Activated CD4-positive, alpha-beta T cell treated with anti-CD3 and anti-CD28 coated beads, Interleukin-2, amount 10 ng/mL, durations not matched to agents 7 days and 5 days (primary cell): ENCODE measurements at places on chromosomes 12 and 14. TPM values are rescaled to one million over a fixed set of nuclear protein-coding genes. Genes with fewer than 3 reads are reported as not detected.

GRCh38 chr14:59055439-59056045, 132.9 kb upstream of the DAAM1 start:
- peak; percentile 51 for DNase-seq

AQP6 gene
- total RNA-seq: not detected

CFAP54 gene
- 0.23 TPM for total RNA-seq

SLC2A3 gene
- total RNA-seq: 230 TPM

GRCh38 chr14:89418452-89418851, 1.4 kb upstream of the FOXN3 start:
- peak; percentile 24 for DNase-seq

DNA sequence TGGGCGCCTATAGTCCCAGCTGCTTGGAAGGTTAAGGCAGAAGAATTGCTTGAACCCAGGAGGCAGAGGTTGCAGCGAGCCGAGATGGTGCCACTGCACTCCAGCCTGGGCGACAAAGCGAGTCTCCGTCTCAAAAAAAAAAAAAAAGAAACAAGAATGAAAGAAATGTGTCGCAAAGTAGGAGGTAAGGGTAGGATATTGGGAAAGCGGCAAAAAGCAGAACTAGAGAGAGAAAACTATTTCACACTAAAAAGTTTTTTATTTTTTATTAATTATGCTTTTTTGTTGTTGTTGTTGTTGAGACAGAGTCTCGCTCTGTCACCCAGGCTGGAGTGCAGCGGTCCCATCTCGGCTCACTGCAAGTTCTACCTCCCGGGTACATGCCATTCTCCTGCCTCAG, 17.7 kb downstream of the SBNO1 start:
- DNase-seq: no peak

DNA sequence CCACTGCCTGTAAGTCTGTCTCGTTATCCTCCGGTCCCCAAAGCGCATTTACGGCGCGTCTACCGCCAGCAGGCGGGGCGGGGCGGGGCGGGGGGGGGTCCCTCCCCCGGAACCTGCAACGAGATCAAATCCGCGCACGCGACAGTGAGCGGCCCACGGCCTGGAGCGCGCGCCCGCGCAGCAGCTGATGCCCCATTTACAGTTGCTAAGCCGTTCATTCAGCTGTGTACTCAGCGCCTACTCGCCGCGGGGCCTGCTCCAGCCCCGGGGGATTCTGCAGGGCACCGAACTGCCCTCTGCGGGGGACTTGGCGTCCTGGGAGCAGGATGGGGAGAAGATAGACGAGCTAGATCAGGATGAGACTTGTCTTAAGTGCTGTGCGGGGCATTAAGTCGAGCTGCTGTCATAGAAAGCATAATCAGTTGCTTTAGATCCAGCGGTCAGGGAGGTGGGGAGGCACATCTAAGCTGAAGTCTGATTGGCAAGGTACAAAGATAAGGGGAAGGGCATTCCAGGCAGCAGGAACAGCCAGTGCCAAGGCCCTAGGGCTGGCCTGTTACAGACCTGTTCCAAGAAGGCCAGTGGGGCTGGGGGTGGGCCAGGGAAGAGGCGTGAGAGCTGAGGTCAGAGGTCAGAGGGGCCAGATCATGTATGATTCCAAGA, 1.4 kb upstream of the CCDC85C start:
- peak; percentile 84 for DNase-seq

GRCh38 chr14:68577802-68578541, 214.9 kb downstream of the ZFP36L1 start:
- no peak for DNase-seq

- no peak for DNase-seq
Measured at GRCh38 chr12:29667011-29667410, 116.7 kb downstream of the TMTC1 start.

- no peak for DNase-seq
Measured at GRCh38 chr12:104049278-104049902, 597 bp downstream of the GLT8D2 start.

- no peak for DNase-seq
Measured at GRCh38 chr12:19031032-19031431, 98.5 kb upstream of the PLEKHA5 start.

PRR4 gene
- total RNA-seq: 2.5 TPM

DNA sequence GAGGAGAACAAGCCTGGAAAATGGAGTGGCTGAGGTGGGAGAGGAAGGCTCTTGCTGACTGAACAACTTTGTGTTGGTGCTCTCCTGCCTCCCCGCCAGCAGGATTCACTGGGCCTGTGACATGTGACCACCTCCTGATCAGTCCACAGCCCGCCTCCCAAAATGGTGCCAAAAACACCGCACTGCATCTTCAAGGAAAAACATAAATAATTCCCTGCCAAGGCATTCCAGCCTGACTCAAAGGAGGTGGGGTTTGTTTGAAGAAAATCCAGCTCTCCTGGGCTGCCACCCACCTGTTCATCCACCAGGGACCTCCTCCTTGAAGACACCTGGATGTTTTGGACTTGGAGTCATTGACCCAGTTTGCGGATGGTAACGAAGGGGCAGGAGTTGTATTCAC, 83.8 kb upstream of the PIWIL1 start:
- DNase-seq: no peak

- no peak for DNase-seq
Measured at GRCh38 chr14:83885837-83886293, 1644.1 kb upstream of the FLRT2 start.

DNA sequence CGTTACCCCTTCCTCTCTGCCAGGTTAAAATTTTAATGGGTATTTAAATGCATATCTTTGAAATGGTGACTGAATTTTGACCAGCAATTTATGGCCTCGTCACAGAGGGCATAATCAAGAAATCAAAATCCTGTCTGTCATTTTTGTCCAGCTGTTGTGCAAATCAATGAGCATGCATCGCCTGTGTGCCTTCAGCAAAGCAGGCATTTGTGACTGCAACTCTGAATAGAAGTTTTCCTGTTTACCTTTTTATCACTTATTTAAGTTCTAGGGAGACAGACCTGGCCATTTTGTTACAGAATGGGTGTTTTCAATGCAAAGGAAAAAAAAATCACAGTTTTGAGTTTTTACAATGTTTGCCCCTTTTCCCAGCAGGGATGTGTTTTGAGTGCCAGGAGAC, 107.4 kb downstream of the PPM1A start:
- no peak for DNase-seq

DNA sequence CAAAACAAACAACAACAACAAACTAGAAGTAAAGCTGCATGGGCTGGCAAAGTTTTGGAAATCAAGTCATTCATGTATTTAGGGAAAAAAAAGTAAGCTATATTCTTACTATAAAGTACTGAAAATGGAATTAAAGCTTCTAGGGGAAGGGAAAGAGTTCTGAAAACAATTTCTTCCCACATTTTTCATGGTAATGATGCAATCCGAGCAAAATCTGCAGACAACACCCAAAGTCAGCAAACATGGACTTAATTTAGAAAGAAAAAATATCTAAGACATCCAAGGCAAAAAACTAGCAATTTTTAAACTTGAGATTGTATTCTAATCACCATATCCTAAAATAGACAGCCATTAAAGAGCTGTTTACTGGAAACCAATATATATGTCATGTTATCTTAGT, 86.3 kb downstream of the LRP6 start:
- DNase-seq: no peak

CABP1 gene
- total RNA-seq: 0.29 TPM

SPIC gene
- total RNA-seq: not detected

- DNase-seq: no peak
Measured at GRCh38 chr14:102071283-102071998, 15.4 kb downstream of the HSP90AA1 start.

GRCh38 chr14:33412450-33412849, 473.8 kb downstream of the NPAS3 start:
- no peak for DNase-seq

GRCh38 chr12:86727160-86727559, 471.0 kb upstream of the MGAT4C start:
- no peak for DNase-seq

- DNase-seq: no peak
Measured at GRCh38 chr12:117467588-117467987, 106.2 kb upstream of the NOS1 start.

GRCh38 chr12:31504625-31505222, 86.2 kb downstream of the DENND5B start:
- no peak for DNase-seq

DNA sequence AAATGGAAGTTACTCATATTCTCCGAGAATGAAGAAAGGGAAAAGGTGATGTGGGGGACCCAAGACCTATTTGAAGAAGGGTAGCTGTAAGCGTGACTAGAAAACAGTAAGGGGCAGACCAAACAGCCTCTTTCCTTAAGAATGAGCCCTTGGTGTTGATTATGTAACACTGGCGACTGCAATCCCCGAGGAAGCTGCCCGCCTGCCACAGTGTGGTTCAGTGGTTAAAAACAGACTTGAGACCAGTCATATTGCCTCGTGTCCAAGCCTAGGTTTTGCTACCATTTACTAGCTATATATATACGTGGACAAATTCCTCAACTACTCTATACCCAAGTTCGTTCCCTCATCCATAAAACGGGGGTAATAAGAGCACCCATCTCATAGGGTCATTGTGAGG, 49.1 kb downstream of the SSPN start:
- no peak for DNase-seq

GRCh38 chr14:66088656-66089055, 397.5 kb upstream of the CCDC196 start:
- no peak for DNase-seq

- no peak for DNase-seq
Measured at GRCh38 chr14:68834816-68835215, 41.9 kb upstream of the ZFP36L1 start.

GRCh38 chr12:19712041-19712440, 272.7 kb downstream of the AEBP2 start:
- DNase-seq: no peak

DNA sequence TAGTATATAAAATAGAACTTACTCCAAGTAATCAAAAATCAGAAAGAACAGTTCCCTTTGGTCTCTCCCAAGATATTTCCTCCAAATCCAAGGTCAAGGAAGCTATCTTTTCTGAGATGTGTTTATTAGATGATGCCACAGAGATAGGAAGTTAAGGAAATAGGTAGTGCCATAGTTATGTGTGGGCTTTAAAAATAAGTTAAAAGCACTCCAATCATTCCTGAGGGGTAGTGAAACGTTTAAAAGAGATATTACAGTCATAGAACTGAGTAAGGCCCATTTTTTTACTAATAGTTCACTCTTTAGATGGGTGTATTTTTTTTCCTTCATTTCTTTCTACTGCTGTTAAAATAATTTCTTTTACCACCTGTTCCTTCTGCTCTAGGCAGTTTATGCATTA, 1630.9 kb upstream of the SEL1L start:
- no peak for DNase-seq

RFLNA gene
- not detected for total RNA-seq

DNA sequence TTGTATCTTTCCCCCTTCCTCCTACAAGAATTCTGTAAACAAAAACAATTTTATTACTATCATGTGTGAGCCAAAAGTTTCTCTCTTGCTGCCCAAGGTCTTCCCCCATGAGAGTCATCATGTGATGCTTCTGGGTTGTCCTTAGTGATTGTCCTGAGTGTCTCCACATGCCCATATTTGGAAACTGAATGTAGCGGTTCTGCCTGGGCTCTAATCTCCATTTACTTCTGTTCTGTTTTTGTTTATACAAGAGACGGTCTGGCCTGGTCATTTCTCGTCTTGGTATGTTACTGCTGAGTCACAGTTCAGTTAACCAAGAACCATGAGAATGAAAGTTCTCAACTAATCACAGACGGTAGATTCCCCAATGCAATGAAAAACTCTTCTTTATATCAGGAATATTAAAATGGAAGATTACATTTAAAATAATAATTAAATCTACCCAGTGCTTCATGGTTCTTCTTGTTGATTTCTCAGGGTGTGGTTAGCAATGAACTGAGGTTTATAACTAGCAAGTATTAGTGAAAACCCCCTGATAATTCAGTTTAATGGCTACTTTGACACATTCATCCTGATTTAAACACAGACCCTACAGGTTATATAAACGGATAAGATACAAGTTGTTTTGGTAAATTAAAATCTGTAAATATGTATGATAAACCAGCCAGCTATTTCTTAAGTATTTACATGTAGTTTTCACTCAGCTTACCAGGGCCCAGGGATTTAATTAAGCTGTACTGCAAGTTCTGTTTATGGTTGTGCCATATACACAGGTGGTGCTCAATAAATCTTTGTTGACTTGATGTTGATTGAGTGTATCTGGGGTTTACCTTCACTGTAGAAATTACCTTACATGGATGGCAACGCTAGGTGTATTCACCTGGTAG, 81.1 kb downstream of the PELI2 start:
- no peak for DNase-seq

- DNase-seq: no peak
Measured at GRCh38 chr14:69615121-69615495, 3.7 kb downstream of the SUSD6 start.

DNA sequence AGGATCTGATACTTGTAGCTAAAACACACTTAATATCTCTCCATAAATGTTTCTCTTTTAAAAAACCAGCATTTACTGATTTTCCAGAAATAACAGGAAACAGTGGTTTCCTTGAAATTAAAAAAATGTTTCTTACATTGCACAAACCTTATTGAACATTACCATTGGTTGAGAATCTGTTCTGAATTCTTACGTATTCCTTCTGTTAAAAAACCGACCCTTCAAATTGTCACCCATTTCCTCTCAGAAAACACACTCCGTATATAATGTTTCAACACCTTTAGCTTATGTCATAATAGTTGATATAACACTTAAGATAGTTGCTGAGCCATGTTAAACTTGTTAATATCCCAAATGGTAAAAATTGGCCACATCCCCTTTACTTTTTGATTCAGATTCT, 51.2 kb downstream of the MSRB3 start:
- DNase-seq: no peak

DNA sequence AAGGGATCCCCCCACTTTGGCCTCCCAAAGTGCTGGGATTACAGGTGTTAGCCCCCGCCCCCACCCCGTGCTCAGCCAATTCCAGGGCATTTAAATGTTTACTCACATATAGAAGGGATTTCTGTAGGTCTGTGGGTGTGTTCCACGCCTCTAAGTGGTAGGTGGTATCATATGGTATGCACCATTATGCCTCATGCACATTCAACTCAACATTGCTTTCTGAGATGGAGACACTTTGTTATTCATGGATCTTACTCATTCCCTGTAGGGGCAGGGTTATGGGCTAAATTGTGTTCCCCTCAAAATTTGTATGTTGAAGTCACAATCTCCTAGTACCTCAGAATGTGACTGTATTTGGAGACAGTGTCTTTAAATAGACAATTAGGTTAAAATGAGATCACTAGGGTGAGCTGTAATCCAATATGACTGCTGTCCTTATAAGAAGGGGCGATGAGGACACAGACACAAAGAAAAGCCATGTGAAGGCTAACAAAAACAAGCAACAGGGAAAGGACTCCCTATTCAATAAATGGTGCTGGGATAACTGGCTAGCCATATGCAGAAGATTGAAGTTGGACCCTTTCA, 200.6 kb downstream of the EFCAB11 start:
- DNase-seq: no peak

GRCh38 chr12:72201457-72201856, 70.7 kb upstream of the TRHDE start:
- no peak for DNase-seq

GRCh38 chr12:41634091-41634490, 446.0 kb downstream of the PDZRN4 start:
- no peak for DNase-seq

DNA sequence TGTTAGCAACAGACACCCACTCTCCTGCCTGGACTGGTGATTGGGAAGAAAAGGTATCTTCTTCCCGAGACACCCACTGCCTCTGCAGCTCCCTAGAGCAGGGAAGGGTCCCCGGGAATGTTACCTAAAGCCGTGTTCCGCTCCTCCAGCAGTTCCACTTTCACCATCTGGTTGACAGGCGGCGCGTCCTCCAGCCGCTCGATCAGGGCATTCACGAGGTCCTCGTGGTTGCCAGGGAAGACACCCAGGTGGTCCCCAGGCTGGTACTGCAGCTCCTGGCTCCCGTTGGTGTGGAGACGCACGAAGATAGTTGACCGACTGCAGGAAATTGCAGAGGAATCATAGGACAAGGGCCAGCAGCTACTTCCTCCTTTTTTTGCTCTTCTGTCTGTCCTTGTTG, 44.2 kb upstream of the FBXO21 start:
- no peak for DNase-seq
